ENCODE measurements at places on chromosomes 1 and 21. TPM values are rescaled to one million over a fixed set of nuclear protein-coding genes. Genes with fewer than 3 reads are reported as not detected.

- H3K4me1 ChIP-seq = no peaks in the 10 kb centered on the region
- DNase-seq = no peak
- H3K4me3 ChIP-seq = no peak overlapping the region
These were observed 132.4 kb upstream of the KLHDC7A start for GRCh38 chr1:18348354-18348753.

DNA sequence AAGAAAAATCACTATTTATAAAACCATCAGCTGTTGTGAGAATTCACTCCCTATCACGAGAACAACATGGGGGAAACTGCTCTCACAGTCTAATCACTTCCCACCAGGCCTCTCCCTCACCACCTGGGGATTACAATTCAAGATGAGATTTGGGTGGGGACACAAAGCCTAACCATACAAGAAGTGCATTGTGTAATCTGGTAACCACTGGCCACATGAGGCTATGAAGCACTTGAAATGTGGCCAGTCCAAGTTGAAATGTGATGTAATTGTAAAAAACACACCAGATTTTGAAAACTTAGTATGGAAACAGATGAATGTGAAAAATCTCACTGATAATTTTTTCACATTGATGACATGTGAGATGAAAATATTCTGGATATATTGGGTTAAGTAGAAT, 293.8 kb downstream of the TTLL7 start:
- H3K4me1 ChIP-seq = no peaks in the 10 kb centered on the region
- no peak for DNase-seq

GRCh38 chr1:107414550-107414949, 273.7 kb downstream of the NTNG1 start:
- H3K27me3 ChIP-seq = no peaks in the 10 kb centered on the region
- no peaks in the 10 kb centered on the region for H3K36me3 ChIP-seq
- no peak overlapping the region for H3K4me3 ChIP-seq

DNA sequence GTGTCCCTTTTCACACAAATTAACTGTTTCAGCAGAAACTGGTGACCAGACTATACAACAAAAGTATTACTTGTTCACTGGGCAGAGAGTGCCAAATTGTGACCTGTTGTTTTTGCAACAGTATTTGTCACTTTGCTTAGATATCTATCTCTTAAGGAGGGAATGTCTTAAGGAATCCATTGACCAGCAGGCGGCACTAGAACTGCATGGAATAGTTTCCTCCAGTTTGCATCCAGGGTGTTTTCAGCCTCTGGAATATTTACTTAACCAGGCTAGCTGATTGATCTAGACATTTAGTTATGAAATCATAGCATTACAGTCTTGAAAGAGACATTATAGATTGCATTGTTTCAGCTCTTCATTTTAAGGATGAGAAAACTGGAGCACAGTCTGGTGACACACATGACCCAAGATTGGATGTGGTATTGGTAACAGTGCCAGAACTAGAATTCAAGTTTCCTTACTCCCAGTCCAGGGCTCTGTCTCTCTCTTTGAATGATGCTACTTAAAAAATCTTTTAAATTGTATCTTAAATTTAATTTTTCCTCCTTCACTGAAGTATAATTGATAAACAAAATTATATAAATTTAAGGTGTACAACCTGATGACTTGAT, 16.9 kb downstream of the RPTN start:
- H3K4me1 ChIP-seq = no peaks in the 10 kb centered on the region
- H3K4me3 ChIP-seq = no peak overlapping the region
- H3K27ac ChIP-seq = no peak overlapping the region

GRCh38 chr1:212752252-212752933, 39.2 kb downstream of the NSL1 start:
- H3K4me1 ChIP-seq = no peaks in the 10 kb centered on the region
- H3K4me3 ChIP-seq = no peak overlapping the region
- H3K27ac ChIP-seq = no peak overlapping the region
- no peaks in the 10 kb centered on the region for H3K36me3 ChIP-seq

The COL6A2 gene
- 29.9 TPM for total RNA-seq

DNA sequence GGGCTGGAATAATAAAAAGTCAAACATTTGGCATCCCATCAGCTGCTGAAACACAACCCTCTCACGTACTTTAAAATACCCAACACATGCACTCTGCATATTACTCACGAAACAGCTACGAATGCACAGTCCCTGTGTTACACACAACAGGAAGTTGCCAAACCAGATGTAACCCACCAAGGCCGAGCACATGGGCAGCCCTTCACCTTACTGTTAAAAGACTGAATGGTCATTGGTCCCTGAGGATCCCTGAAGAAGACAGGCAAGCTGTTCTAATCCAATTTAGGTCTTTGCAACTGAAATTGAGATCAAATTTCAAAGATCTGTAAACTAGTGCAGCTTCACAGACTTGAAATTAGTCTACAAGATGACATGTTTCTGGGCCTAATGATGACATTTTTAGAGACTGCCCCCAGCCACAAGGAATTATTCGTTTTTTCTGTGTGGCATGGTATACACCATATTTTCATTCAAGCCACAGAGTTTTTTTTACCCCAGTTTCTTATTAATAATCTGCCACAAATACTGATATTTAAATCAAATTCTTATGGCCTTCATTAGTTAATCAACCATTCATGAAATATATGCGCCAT, 25.6 kb upstream of the IER5 start:
- H3K4me1 ChIP-seq = no peaks in the 10 kb centered on the region
- no peak overlapping the region for H3K27ac ChIP-seq
- H3K4me3 ChIP-seq = no peak overlapping the region

GRCh38 chr1:40980453-40981121, 1.1 kb downstream of the CTPS1 start:
- peak overlapping the region; percentile 80 for H3K4me3 ChIP-seq
- peak overlapping the region; percentile 90 for H3K27ac ChIP-seq
- peaks cover 60% of the 10 kb centered on the region for H3K4me1 ChIP-seq
- DNase-seq = no peak
- peaks cover 29% of the 10 kb centered on the region for H3K36me3 ChIP-seq

DNA sequence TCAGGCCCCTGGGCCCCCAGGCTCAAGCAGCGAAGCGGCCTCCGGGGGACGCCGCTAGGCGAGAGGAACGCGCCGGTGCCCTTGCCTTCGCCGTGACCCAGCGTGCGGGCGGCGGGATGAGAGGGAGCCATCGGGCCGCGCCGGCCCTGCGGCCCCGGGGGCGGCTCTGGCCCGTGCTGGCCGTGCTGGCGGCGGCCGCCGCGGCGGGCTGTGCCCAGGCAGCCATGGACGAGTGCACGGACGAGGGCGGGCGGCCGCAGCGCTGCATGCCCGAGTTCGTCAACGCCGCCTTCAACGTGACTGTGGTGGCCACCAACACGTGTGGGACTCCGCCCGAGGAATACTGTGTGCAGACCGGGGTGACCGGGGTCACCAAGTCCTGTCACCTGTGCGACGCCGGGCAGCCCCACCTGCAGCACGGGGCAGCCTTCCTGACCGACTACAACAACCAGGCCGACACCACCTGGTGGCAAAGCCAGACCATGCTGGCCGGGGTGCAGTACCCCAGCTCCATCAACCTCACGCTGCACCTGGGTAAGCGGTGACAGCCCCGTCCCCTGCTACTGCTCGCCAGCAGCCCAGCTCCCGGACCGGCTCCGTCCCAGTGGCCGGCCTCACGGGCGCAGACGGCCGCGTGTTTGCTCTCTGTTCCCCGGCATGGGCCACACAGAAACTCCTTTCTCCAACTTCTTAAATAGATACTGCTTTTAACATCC, 539 bp downstream of the LAMC1 start:
- no peaks in the 10 kb centered on the region for H3K27me3 ChIP-seq
- H3K4me3 ChIP-seq = peak overlapping the region; percentile 61
- peak overlapping the region; percentile 81 for H3K27ac ChIP-seq
- peaks cover 3% of the 10 kb centered on the region for H3K36me3 ChIP-seq
- DNase-seq = no peak

The S100A7A gene
- total RNA-seq = not detected

The TTC22 gene
- 0.10 TPM for total RNA-seq

GRCh38 chr1:9069326-9070100, at the start of gene SLC2A5:
Gene SLC2A5 (minus strand): TSS chr1:9069635. CDS start chr1:9069536, 99 bp downstream.
- H3K36me3 ChIP-seq = no peaks in the 10 kb centered on the region
- H3K27me3 ChIP-seq = no peaks in the 10 kb centered on the region
- no peak within 1 kb of the TSS for H3K27ac ChIP-seq
- DNase-seq = no peak
- H3K4me1 ChIP-seq = no peaks in the 10 kb centered on the region
- H3K4me3 ChIP-seq = no peak within 1 kb of the TSS
